Choroid plexus epithelial cell (primary cell): ENCODE measurements at places on chromosomes 4 and X.

- DNase-seq: peak; percentile 50
These were observed 29.4 kb upstream of the FBXW7 start for GRCh38 chr4:152565333-152565732.

DNA sequence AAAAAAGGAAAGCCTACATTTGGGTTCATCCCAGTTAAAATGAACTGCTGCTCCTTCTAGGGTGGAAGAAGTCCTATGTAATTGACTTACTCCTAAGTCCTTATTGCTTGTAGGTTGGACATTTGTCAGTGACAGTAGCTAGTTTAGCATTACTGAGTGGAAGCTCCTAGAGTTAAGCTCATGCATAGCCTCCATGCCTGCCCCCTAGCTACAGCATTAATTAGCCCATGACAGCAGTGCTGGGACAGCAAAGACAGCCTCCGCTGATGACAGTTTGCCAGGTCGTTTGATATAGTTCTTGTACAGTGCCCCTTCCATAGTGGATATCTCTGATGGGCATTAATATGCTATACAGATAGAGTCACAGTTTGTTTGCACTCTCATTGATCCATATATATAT, 18.7 kb upstream of the GALNTL6 start:
- no peak for DNase-seq

DNA sequence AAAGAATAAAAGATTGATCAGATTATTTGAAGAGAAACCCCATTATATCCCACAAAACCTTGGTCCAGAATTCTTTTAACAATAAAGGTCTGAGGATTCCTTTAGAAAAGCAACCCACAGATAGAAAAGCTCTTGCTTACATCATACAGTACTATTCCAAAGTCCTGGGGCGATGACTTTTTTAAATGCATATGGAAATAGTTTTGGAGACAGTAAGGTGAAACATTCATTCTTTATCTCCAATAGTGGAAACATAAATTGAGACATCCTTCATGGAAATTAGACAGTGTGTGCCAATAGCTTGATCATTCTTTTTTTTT, 85.7 kb upstream of the UCP1 start:
- DNase-seq: peak; percentile 38

- no peak for DNase-seq
These were observed 86.3 kb upstream of the BMP2K start for GRCh38 chr4:78689700-78690323.

DNA sequence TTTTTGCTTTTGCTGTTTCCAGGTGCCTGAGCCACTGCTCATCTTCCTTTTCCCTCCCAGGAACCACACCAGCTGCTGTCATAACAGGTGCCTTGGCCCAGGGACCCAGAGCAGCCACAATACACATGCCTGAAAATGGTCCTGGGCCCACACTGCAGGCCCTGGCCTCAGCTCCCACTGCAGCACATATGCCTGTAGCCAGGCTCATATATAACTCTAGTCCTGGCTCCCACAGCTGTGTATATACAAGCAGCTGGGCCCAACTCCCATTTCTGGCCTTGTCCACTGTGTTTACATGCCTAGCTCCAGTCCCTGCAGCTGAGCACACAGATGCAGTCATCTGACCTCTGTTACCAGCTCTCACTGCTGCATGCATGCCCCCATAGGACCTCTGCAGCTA, 930.5 kb downstream of the ADGRL3 start:
- no peak for DNase-seq

DNA sequence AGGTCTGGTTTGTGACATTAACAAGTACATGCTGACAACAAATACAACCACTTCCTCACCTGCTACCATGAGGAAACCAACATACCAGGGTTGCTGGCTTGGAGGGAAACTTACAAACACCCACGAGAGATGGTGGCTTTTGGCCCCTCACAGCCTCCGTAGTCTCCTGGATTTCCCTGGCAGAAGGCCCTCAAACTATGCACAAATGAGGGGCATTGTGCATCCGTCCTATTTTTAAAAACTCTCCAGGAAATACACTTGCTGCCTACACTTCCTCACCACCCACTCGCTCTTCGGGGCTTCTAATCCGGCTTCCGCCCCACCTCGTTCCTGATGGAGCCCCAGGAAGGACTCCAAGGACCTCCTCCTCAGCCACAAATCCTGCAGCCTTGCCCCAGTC, 355.0 kb upstream of the GATB start:
- no peak for DNase-seq

DNA sequence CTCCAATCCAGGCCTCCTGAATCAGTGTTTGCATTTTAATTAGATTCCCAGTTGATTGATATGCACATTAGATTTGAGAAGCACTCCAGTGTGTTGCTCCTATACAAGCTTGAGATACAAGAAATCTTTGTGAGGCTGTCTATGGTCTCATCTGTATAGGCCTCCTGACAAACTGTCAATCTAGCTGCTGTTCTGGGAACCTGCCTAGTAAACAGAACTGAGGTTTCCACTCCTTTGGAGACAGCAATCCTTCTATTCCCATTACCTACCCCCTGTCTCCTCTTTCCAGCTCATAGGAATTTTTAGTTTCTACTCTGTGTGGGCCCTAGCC, 306.1 kb upstream of the EMCN start:
- DNase-seq: no peak
